Astrocyte of the spinal cord (primary cell): ENCODE measurements at places on chromosomes 1 and 21.

- DNase-seq = peak; percentile 83
These were observed at the start of gene IQGAP3 for GRCh38 chr1:156571919-156572662. Gene IQGAP3 (minus strand): TSS chr1:156572565. CDS start chr1:156572529, 36 bp downstream.

GRCh38 chr21:31943561-31943960 is 70.7 kb downstream of the HUNK start:
- DNase-seq = no peak

GRCh38 chr1:33724348-33724747 is 139.5 kb upstream of the HMGB4 start:
- DNase-seq = no peak

- no peak for DNase-seq
These were observed 28.5 kb downstream of the PALMD start for GRCh38 chr1:99674115-99675064.

- no peak for DNase-seq
These were observed 706 bp downstream of the CREB3L4 start for GRCh38 chr1:153968408-153968807.

DNA sequence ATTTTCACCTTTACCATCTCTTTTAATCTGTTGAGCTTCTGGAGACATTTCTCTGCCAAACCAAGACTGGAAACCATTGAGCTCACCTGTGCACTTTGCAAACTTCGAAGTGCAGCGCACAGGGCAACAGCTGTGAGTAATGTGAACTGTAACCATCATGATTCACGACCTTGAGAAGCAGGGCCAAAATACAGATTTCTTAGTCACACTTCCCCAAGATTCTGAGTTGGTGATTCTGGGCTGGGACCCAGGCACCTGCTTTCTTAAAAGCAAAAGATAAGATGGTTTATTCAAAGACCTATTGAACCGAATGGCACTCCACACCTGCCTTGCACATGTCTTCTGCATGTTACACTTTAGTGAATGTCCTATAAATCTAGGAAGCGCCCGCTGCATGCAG is 10.2 kb downstream of the AGTRAP start:
- DNase-seq = no peak

DNA sequence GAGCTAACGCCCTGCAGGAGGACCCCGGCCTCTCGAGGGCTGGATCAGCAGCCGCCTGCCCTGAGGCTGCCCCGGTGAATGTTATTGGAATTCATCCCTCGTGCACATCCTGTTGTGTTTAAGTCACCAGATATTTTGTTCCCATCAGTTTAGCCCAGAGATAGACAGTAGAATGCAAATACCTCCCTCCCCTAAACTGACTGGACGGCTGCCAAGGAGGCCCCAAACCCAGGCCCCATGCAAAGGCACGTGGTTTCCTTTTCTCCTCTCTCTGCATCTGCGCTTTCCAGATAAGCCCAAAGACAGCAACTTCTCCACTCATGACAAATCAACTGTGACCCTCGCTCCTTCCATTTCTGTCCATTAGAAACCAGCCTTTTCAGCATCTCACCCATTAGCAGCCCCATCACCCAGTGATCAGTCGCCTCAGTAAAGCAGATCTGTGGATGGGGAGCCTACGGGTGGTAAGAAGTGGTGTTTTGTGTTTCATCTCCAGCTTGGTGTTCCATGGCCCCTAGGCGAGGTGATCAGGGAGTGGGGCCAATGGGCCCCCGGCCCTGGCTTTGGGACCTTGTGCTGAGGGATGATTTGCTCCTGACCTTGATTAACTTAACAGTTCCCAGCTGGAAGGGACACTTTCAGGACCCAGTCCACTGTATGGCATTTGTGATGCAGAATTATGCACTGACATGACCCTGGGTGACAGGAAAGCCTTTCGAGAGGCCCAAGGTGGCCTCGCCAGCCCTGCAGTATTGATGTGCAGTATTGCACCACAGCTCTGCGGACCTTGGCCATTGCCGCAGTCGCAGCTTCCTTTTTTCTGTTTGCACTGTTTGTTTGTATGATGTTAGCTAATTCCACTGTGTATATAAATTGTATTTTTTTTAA is 5.2 kb downstream of the NPPA start:
- peak; percentile 5 for DNase-seq

- peak; percentile 51 for DNase-seq
These were observed 816 bp downstream of the HYI start for GRCh38 chr1:43452789-43453441.

- no peak for DNase-seq
These were observed 64.5 kb downstream of the PSMG1 start for GRCh38 chr21:39118604-39119215.

GRCh38 chr1:17955302-17956285 is 152.0 kb upstream of the IGSF21 start:
- no peak for DNase-seq

- DNase-seq = peak; percentile 43
These were observed 651 bp downstream of the ZBTB8A start for GRCh38 chr1:32539584-32540571.

GRCh38 chr1:166354406-166354805 is 187.6 kb upstream of the FAM78B start:
- DNase-seq = no peak

GRCh38 chr1:190104961-190105360 is 372.7 kb downstream of the BRINP3 start:
- DNase-seq = no peak

DNA sequence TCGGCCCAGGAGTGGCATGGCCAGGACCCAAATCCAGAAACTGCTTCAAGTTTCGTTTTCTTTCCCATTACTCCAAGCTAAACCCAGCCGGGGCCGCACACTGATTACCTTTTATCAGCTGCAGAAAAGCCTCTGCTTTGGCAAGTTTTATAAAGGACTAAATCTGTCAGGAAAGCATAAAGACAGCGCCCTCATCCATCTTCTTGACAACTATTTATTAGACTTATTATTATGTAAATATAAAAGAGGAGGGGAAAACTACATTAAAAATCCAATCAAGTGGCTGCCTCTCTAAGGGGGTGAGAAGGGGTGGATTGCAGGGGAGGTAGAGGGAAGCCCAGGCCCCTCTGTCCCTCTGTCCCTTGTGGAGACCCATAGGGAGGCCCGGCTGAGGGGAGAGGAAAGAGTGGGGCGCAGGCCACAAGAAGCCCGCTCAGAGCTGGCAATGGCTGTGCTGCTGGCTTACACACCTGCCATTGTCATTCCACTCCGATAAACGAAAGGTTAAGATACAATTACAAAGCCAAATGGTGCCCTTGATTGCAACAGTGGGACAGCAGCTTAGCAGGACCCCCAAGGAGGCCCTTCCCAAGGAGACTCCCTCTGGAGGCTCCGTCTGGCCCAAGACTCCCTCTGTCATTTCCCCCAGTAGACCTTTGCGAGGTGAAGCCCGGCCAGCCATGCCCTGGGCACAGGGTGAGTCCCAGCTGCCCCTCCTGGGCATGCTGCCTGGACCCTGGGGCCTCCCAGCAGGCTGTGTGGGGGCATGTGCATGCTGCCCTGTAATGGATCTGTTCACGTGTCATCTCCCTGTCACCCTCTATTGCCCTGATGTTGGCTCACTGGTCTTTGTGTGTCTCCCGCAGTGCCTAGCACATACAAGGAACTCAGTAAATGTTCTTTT is 45.4 kb downstream of the KCND3 start:
- DNase-seq = no peak

GRCh38 chr21:43311301-43311817 is 115.6 kb downstream of the SIK1 start:
- no peak for DNase-seq
